Stimulated activated CD8-positive, alpha-beta memory T cell treated with anti-CD3 and anti-CD28 coated beads, Interleukin-4, amount 100 ng/mL, for 24 hours (primary cell): ENCODE measurements at places on chromosomes 5 and 9.
A peak's percentile ranks its signal among the peaks of the same experiment; 100 is the strongest.

DNA sequence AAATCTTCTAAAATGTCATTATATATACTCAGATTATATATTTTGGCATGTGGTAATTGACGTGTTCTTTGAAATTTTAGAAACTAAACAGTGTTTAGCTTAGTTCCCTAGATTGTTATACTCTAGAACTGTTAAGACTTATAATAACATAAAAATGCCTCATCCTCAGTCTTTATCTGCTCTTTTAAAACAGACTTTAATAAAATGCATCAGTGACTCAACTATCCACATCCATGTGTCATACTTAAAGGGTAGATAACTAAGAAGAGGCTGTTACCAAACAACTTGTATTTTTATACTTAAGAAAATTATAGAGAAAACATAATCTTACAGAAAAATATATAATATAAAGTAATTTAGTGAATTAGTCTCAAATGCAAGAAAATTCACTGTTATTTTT lies 15.2 kb downstream of the NFIL3 start:
- DNase-seq: no peak

DNA sequence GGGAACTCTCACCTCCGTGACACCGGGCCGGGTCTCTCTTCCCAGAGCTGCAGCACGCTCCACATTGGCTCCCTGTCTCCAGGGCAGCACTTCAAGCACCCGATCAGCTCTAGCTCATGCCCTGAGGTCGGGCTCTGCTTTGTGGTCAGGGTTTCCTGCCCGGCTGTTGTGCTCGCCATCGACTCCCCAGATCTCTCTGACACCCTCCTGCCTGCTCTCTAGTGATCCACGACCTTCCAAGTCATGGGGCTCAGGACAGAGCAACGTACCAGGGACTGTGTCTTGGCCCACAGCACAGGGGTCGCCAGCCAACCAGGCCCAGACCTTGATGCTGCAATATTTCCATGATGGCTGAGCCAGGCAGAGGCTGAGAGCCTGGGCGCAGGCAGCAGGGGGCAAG lies 45.1 kb downstream of the PRRT1B start:
- DNase-seq: no peak

GRCh38 chr5:61790678-61791077 lies 458.6 kb downstream of the ZSWIM6 start:
- DNase-seq: no peak

GRCh38 chr5:159198063-159199036 lies 11.0 kb downstream of the RNF145 start:
- no peak for DNase-seq

GRCh38 chr5:171449426-171449825 lies 30.0 kb downstream of the FGF18 start:
- DNase-seq: no peak

DNA sequence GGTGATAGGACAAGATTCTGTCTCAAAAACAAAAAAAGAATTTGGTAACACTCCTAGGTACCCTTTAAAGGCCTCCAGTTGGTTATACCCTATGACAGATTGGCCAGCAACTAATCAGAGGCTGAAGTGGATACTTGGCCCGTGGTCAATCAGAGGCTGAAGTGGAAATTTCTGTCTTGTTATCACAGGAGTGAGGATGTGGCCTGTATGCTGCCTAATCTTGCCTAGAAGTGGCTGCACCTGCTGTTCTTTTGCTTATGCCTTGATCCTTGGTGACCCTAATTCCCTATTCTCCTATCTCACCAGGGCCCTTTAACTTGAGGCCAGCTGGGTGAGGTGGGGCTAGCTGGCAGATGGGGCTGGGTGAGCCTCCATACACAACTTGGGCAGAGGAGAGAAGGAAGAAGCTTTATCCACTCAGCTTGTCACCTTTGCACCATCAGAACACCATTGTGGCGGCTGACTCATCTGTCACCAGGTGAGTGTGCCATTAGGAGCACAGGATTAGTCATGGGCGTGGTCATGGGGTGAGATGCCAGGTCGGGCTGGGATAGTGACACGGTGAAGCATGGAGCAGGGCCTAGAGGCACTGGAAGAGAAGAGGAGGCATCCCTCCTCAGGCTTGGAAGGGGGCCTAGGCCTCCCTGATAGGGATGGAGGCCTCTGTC lies 41.5 kb downstream of the SAR1B start:
- DNase-seq: peak; percentile 4

DNA sequence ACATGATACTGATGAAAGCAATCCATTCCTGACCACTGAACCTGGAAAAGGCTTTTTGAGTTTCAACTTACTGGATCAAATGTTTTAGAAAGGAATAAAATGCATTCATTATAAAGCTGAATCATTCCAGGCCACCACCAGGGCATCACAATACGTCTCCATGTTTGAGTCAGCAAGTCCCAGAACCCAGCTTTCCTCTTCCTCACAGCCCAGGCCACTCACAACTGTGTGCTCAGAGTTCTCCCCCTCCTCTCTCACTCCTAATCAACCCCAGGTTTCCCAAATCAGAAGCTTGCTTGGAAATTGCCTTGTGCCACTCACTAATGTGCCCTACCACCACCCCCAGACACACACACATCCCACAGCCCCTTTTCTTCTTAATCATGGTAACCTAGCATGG lies 91.7 kb downstream of the GNA14 start:
- DNase-seq: no peak

GRCh38 chr9:19976226-19976625 lies 187.4 kb upstream of the SLC24A2 start:
- no peak for DNase-seq

DNA sequence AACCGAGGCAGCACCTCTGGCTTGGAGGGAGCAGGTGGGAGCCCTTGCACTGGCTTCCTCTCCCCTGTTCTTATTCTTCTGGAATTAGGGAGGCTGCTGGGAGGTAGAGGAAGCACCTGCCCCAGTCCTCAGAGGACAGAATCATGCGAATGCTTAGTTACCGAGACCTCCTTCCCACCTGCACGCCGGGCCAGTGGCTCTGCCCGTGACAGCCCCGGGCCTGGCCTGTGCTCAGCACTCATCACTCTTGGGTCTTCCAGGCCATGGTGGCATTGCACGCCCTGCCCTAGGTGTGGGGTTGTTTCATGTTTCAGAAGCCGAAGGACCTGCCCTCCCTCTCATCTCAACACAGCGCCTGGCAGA lies 45.3 kb upstream of the NKD2 start:
- DNase-seq: no peak

DNA sequence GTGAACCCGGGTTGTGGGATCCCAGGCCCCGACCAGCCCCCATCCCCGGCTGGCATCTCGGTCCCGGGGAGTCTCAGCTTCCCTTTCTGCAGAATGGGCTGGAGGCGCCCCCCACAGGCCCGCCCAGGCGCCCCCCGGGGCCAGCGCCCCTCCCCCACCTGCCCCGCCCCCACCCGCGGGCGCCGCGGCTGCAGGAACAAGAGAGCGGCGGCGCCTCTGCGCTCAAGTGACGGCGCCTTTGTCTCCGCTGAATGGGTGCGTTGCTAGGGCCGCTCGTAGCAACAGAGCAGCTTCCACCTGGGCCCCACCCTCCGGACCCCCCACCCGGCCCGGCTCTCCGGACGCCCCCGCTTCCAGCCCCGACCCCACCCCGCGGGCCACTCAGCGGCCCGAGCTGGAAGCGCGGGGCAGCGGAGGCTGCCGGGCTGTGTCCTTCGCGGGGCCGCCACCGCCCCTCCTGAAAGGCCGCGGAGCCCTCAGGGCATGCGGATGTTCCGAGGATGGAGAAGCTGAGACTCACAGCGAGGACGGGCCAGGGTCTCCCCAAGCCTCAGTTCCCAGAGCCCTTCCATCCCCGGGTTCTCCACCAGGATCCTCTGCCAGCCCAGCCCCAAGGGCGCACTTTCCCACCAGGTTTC lies 27.5 kb downstream of the ADGRD2 start:
- DNase-seq: no peak

DNA sequence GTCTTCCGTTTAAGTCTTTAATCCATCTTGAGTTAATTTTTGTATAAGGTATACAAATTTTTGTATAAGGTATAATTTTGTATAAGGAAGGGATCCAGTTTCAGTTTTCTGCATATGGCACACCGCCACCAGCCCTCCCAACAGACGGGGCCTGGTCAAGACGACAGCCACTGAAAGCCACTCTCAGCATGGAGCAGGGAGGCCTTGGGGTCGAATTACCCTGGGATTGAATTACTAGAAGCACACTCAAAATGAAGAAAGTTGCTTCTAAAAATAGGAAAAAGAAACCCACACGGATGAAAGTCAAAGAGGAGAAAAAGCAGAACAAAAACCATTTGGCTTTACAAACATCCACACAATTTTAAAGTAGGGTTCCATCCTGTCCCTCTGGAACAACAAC lies 586.2 kb upstream of the ADAMTS16 start:
- DNase-seq: no peak

GRCh38 chr9:78210841-78211301 lies 25.0 kb upstream of the CEP78 start:
- DNase-seq: no peak

DNA sequence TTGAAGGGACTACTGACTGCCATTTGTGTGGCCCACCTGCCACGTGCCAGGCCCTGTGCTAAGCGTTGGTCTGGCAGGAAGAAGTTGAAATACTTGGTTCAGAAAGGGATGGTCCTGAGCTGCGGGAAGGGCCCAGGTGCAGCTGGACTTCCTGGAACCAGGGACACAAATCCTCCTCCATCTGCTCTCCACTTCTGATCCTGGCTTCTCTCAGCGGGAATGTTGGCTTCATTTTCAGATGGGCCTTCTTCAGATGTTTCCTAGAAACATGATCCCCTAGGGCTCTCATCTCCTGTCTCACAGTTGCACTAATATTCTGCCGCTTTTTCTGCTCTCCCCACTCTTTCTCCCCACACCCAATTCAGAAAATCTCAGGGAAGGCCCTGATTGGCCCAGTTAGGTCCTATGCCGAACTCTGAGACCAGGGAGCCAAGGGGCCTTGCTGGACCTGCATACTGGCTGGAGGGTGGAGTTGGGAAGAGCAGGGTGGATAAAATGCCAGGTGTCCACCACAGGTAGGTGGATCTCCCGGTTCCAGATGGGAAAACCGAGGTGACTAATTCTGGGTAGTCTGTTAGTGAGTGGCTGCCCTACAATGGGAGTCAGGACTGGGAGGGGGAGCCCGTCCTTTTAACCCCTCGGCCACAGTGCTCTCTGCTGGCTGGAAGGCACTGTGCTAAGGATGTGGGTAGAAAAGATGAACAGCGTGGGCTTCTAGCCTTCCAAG lies 19.4 kb downstream of the PSAT1 start:
- DNase-seq: no peak

DNA sequence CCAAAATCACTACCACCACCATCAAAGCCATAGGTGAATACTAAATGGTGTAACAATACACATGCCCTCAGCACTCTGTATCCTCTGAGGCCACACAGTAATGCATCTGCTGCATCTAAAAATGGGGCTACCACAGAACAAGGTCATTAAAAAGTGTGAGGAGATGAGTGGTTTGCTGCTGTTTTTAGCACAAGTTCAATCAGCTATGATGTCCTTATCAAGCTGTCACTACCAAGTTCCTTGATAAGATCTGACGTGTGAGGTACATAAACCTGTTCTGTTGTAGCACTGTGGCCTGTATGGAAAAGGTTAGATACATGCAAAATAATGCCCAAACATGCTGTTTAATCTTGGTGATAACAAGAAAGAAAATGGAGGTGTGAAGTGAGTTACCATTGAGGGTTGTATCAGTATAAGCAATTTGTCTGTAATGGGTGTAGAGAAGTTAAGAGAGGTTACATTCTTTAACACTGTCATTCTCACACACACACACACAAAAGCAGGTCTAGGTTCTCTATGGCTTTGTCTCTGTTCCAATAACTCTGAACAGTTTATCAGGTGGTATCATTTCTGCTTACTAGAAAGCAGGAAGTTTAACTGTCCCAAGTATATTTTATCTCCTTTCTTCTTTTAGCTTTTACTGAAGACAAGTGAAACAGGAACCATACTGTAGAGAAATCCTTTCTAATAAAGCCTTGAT lies 252.9 kb downstream of the CWC27 start:
- no peak for DNase-seq

- no peak for DNase-seq
Measured at GRCh38 chr9:98039607-98040017, 16.9 kb upstream of the NANS start.

- DNase-seq: no peak
Measured at GRCh38 chr5:160315968-160316367, 3.6 kb upstream of the CCNJL start.

- DNase-seq: no peak
Measured at GRCh38 chr5:63401436-63402046, 560.7 kb downstream of the HTR1A start.

- DNase-seq: no peak
Measured at GRCh38 chr9:69324549-69325401, at the start of gene ENTREP1. Gene ENTREP1, plus strand, starts transcription at chr9:69325215. Its CDS starts 95 bp downstream, at chr9:69325310.

DNA sequence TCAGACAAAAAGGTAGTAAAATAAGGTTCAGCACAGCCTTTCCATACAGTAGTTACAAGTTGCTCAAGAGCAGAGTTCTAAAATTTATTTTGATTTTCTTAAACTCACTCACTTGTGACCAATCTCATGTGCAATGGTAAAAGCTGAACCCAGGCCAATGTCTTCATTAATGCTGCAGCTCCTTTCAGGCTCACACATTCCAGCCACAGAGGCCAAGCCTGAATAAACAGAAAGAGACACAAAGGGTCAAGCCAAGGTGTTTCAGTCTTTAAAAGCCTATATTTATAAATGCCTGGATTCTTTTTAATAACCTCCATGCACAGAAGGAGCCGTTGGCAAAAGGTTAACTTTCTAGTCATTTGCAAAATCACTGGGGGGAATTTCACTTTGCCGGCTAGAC lies 152.5 kb downstream of the ADAMTS6 start:
- DNase-seq: no peak

GRCh38 chr5:142860270-142860669 lies 90.1 kb downstream of the ARHGAP26 start:
- no peak for DNase-seq

- no peak for DNase-seq
Measured at GRCh38 chr5:10220248-10220647, 29.4 kb downstream of the ATPSCKMT start.

GRCh38 chr5:144971108-144971850 lies 800.6 kb downstream of the KCTD16 start:
- no peak for DNase-seq

- no peak for DNase-seq
Measured at GRCh38 chr5:146520731-146521130, 4.7 kb upstream of the GPR151 start.

- DNase-seq: no peak
Measured at GRCh38 chr9:19232823-19233194, 2.3 kb downstream of the DENND4C start.

- peak; percentile 48 for DNase-seq
Measured at GRCh38 chr5:159412284-159413046, 82.2 kb upstream of the IL12B start.

GRCh38 chr5:1737790-1738405 lies 61.7 kb downstream of the MRPL36 start:
- DNase-seq: peak; percentile 11
